ENCODE measurements at places on chromosomes 5 and 9.

DNA sequence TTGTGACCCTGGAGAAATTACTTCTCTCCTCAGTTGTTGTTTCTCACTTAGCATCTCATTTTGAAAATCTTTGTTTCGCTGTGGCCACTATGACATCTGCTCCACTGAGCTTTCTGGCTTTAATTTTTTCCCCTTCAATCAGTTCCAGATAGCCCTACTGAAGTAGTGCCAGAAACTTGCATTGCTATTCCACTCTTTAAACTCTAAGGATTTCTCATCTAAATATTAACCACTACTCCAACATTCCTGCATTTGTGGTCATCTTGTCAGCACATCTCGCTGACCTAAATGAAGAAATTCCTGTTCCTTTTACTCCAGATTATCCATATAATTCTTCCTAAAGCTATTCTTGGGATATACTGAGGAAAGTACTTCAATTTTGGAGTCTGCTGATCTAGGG lies 15.3 kb upstream of the NOL6 start:
- peak; percentile 83 for DNase-seq

- no peak for DNase-seq
These were observed 44.1 kb upstream of the OLFM1 start for GRCh38 chr9:135043345-135043744.

DNA sequence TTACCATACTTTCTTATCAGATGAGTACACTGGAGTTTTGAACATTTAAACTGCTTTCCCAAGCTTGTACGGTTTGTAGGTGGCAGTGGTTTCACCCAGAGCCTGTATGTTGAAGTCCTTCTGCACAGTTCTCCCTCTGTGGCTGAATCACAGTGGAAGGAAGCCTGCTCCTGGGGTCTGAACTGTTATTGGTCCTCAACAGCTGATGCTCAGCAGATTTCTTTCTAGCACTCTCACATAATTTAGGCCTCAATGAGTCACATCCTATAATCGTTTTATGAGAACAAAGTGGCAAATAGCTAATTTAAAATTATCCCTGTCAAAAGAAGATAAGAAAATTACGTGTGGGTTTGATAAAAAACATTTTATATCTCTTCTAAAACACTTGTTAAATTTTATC lies 229.7 kb downstream of the TLE4 start:
- DNase-seq = no peak

DNA sequence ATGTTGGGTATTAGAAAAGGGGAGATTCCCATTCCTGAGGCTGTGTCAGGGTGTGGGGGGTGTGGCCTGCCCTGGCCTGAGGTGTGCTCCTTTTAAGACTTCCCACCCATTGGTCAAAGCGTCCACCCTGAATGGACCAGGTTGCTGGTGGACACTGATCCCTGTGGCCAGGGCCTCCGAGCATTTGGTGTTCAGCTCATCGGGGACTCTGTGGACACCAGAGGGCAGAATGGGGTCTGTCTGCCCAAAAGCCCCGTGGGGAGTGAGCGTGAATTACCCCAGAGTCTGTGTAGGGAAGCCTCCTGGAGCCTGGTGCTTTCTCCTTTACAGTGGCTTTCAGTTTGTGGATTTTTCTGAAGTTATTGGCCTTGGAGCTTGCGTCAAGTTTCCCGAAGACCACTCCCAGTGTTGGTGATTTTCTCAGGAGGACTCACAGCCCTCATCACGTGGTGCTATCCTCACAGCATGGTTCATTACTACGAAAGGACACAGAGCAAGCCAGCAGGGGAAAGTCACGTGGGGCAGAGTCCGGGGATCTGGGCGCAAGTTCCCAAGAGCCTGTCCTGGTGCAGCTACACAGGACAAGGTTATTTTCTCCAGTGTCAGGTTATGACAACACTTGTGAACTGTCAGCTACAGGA lies 55.5 kb downstream of the TENT4A start:
- DNase-seq = no peak

GRCh38 chr9:137277329-137278041 lies at the start of gene TOR4A:
TSS of gene TOR4A (plus strand) at chr9:137277726. CDS start at chr9:137278690, 964 bp downstream.
- peak; percentile 91 for DNase-seq

DNA sequence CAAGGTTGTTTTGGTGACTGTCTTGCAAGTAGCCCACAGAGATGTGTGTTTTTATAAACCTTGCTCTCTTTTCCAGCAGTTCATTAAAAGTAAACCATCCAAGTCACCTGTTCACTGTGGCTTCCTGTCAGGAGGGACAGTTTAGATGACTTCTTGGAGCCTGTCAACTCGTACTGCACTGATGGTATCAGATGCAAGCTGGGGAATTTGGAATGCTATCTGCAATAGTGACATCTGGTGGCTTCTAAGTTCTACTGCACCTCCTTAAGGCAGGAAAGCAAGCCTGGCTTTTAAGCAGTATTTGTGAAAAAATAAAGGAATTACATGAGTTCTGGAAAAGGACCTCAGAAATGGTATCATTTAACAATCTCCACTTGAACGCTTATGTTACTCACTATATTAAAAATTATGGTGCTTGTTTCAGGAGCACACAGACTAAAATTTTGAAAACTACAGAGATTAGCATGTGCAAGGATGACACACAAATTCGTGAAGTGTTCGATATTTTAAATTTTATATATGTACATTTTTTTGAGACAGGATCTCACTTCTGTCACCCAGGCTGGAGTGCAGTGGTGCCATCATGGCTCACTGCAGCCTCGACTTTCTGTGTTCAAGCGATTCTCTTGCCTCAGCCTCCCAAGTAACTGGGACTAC lies 164.0 kb downstream of the TTC39B start:
- peak; percentile 63 for DNase-seq

DNA sequence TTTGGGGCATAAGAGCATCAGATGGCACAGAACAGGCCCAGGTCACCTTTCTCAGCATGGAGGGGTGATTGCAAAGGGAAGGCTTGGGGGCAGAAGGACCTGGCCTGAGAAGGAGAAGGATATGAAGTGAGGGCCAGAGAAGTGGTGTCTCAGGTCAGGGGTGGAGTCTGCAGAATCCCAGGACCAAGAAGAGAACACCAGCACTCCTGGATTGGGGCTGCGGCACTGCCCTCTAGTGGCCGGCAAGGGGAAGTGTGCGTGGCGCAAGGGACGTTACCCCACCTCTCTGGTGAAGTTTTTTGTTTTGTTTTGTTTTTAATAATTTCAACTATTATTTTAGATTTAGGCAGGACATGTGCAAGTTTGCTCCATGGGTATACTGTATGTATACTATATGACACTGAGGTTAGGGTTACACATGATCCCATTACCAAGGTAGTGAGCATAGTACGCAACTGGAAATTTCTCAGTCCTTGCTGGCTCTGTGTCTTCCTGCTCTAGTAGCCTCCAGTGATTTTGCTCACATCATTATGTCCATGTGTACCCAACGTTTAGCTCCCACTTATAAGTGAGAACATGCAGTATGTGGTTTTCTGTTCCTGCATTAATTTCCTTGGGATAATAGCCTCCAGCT lies 1548.6 kb downstream of the EFNA5 start:
- peak; percentile 7 for DNase-seq

DNA sequence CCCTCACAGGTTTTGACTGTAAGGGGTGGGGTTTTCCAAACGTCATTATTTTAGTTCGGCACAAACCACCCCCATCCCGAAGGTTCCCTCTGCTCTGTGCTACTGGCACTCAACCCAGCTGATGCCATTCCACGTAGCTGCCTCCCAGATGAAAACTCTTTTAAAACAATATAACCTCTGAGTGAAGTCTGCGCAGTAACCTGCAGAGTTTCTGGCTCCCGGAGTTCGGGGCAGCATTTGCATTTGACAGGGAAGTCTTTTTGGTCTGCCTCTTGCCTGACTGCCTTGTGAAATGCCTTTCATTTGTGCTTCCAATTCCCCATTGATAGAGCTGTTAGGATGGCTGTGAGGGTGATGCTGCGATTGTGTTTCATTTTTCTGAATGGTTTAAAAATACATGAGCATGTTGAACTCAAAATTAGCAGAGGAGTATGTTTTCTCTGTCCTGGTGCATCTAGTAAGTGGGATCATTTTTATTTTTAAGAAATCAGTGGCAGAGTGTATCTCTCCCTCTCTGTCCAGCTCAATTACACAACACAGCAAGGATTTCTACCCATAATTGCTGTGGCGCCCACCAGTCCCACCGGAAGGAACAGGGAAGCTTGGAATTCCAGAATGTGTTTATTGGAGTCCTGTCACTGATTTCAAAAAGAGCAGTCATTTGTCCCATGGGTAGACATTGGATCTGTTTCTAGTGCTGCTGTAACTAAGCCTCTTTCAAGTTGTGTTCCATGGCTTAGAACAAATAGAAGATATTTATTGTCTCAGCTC lies 24.8 kb downstream of the ADCY2 start:
- DNase-seq = no peak

- DNase-seq = peak; percentile 80
These were observed 209.0 kb downstream of the SEC61B start for GRCh38 chr9:99431103-99431502.

DNA sequence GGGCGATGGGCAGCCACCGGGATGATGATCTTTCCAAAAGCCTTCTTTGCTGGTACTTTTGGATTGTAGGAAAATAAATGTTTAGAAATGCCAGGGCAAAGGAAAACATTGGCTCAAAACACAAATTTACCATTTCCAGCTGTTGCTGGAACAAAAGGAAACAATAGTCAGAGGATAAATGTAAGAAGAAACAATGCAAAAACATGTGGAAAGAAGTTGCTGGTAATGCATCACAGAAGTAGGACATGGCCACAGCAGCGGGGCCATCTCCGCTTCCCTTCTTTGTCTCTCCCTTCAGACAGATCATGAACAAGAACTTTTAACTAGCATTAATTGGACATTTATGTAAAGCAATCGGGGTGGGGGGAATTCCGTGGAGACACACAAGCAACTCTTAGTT lies 184.5 kb downstream of the EBF1 start:
- no peak for DNase-seq

DNA sequence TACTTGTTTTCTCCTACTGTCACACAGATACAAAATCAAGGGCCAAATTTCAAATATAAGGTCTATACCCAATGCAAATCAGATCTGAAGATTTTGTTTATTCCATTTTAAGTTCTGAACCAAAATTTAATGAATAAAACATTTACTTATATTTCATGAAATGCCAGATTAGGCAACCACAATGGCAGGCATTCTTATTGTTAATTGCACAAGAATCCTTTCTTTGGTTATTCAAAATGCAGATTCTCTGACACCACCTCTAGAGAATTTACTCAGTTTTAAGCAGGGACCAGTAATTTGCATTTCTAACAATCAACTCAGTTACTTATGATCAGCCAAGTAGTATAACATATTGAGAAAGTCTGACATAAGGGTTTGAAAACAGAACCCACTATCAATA lies 972.4 kb upstream of the ACO1 start:
- no peak for DNase-seq

DNA sequence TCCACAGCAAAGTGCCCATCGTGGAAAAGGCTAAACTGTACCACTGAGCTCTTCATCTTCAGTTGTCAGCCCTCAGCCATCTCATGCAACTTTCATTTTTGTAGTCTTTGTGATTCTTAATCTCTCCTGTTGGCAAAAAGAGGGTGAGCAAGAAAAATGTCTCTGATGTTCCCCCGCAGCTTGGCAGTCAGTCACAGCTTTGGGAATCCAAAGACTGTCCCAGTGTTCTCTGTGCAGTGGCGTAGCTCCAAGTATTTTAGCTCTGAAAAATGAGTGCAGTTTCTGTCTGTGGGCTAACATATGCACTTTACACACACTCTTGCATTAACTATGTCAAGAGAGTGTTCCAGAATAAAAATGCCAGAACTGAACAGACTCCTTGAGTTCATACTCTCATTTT lies 372.2 kb downstream of the TMEM232 start:
- DNase-seq = no peak

DNA sequence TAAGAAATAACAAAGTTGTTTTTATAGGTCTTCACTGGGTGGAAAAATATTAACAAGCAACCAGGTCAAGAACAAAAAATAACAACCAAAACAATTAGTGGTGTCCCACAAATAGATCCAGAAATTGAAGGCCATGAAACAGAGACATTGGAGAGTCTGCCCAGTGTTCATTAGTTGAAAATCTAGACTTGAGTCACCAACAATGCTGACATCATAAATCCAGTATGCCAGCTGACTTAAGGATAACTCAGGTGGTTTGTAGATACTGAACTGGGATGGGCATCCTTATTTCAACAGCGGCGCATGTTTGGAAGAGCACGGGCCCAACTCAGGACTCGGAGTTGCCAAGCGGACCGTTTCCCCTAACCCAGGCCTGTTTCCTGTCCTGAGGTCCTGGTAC lies 80.7 kb upstream of the TNFAIP8 start:
- DNase-seq = peak; percentile 50

DNA sequence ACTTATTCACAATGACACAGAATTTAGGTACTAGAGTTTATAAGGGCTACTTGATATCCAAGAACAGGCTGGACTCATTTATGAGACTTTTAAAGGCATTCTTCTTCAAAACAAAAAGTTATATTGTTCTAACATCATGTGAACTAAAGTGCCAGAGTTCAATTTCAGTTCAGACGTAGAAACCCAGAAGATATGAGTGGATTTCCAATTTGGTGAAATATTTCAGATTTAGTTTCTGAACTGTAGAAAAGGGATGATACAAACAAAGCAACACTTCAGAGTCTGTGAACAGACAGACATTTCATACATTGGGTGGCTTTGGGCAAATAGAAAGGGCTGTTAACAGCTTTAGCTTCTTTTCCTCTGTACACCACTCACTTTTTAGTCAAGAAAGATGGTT lies 384.0 kb downstream of the NR2F1-AS1 start:
- no peak for DNase-seq

DNA sequence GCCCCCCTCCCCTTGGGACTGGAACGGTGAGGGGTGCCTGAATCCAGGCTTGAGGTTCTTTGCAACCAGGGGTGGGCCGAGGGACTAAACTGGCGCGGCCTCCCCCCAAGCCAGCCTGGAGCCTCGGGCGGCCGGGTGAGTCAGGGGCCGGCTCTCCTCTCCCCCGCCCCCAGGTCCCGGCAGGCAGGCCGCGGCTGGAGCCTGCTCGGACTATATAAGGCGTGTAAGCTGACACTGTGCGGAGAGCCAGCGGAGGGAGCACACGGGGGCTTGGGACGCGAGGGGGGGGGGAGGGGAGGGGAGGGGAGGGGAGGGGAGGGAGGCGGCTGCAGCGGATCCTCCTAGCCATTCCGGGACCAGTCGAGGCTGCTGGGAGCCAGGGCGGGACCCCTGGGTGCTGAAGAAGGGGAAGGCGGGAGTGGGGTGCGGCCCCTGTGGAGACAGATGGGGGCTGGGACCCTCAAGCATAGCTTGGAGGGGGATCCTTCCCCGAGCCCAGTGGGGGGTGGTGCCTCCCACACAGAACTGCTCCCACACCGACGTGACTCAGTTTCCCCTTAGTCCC lies 595 bp downstream of the PDLIM7 start:
- DNase-seq = peak; percentile 97

Data from EH (cell line).